ENCODE measurements at places on chromosomes 16 and 17.

- DNase-seq = no peak
These were observed 51.4 kb downstream of the CACNG1 start for GRCh38 chr17:67095803-67096202.

GRCh38 chr16:6446370-6446769 lies 886.3 kb upstream of the RBFOX1 start:
- DNase-seq = no peak

DNA sequence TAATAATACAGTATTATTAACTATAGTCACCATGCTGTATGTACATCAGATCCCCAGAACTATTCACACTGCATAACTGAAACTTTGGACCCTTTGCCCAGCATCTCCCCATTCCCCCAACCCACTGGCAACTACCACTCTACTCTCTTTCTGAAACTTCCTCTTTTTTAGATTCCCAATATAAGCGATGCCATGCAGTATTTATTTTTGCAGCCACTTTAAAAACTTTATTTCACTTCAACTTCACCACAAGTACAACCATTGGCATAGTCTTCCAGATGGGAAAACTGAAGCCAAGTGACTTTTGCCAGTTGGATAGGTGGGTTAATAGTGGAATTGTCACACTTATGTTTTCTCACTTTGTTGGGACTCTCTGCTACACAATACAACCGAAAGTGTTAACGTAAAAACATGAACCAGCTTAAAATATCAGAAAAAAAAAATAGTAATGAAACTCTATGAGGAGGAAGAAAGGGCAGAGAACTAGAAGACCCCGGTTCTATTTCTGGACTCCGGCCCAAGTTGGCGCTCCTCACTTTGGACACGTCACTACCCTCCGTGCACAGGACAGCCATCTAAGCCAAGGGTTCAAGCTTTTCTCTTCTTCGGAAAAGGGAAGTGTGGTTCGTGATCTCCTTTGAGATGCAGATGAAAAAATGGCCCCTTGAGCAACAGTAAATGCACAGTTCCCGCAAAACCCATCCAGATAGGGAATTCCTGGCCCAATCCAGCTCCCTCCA lies 743 bp downstream of the SHCBP1 start:
- no peak for DNase-seq

DNA sequence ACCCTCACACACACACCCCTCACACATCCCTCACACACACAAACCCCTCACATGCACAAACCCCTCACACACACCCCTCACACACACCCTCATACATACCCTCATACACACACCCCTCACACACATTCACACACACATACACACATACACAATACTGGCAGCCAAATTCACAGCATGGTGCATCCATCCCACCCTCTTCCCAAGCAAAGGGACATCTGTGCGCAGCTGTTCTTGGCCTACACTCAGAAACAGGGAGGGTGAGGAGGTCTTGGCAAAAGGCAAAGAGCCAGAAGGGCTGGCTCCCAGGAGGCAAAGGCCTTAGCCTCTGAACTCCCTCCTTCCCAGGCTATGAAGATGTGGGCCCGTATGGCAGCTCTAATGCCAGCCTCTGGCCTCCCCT lies 23.4 kb downstream of the C17orf67 start:
- DNase-seq = no peak
